Type B pancreatic cell (in vitro differentiated cells): ENCODE measurements at places on chromosomes 13 and 19. TPM values are rescaled to one million over a fixed set of nuclear protein-coding genes. Genes with fewer than 3 reads are reported as not detected.
A peak's percentile ranks its signal among the peaks of the same experiment; 100 is the strongest.

GRCh38 chr13:95643936-95644598, 439 bp downstream of the DZIP1 start:
- peaks cover 16% of the 10 kb centered on the region for H3K27me3 ChIP-seq
- peak overlapping the region; percentile 95 for H3K4me3 ChIP-seq
- peaks cover 18% of the 10 kb centered on the region for H3K4me1 ChIP-seq
- no peak overlapping the region for H3K27ac ChIP-seq
- peak; percentile 83 for DNase-seq

DNA sequence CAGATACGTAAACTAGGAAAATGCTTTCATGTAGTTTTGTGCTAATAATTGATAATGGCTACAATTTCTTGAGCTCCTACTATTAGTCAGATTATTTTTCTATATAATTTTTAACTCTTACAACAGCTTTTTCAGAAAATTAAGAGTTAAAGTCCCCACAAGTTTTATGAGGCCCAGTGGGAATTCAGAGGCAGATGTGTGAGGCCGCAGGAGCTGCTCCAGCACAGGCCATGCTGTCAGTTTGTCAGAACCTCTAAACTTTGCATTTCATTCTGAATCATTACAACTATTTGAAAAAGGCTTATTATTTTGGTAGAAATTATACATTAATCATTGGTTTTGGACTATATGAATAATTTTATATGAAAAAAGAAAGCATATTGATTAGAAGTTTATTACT, 370.8 kb downstream of the MYO16 start:
- no peaks in the 10 kb centered on the region for H3K36me3 ChIP-seq
- no peaks in the 10 kb centered on the region for H3K27me3 ChIP-seq
- H3K27ac ChIP-seq, result no peak overlapping the region
- DNase-seq, result no peak
- no peaks in the 10 kb centered on the region for H3K4me1 ChIP-seq

DNA sequence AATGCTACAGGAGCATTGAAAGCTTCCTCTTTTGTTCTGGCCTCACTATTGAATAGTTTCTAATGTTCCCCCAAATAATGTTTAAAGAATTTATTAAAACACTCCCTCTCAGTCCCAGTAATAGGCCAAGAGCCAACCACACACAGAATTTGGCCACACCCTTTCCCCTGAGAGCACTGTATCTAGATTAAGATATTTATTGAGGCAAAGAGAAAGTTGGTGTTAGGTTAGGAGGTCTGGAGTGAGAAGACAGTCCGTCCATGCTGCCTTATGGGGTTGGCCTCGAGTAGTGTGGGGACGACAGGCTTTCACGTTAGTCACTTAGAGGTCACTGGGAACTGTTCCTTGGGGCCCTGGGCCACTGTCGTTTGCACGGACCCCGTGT, 122.9 kb upstream of the RNF113B start:
- H3K4me3 ChIP-seq, result no peak overlapping the region
- no peak for DNase-seq
- H3K4me1 ChIP-seq, result peaks cover 74% of the 10 kb centered on the region
- no peaks in the 10 kb centered on the region for H3K27me3 ChIP-seq
- peak overlapping the region; percentile 82 for H3K27ac ChIP-seq
- H3K36me3 ChIP-seq, result peaks cover 7% of the 10 kb centered on the region

- no peak overlapping the region for H3K27ac ChIP-seq
- H3K4me3 ChIP-seq, result no peak overlapping the region
- peaks cover 26% of the 10 kb centered on the region for H3K4me1 ChIP-seq
- no peaks in the 10 kb centered on the region for H3K36me3 ChIP-seq
Measured at GRCh38 chr13:43245374-43245964, 222.1 kb downstream of the DNAJC15 start.

DNA sequence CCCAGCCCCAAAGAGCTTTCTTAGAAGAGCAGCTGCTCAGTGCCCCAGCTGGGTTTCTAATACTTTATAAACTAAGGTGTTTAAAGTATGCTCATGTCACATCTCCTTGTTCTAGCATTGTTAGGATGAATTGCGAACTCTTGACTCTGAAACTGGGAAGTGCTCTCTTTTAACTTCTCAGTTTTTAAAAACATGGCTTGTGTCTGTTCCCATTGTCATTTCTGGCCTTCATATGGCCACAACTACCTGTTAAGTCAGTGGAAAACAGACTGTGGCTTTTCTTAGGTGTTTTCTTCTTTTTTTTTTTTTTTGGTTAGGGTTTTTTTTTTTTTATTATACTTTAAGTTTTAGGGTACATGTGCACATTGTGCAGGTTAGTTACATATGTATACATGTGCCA, 164.7 kb downstream of the KCNRG start:
- no peaks in the 10 kb centered on the region for H3K27me3 ChIP-seq
- H3K27ac ChIP-seq, result no peak overlapping the region
- H3K4me1 ChIP-seq, result no peaks in the 10 kb centered on the region
- no peaks in the 10 kb centered on the region for H3K36me3 ChIP-seq

GRCh38 chr19:44367024-44367423, 10.5 kb upstream of the ZNF112 start:
- DNase-seq, result no peak
- H3K27ac ChIP-seq, result no peak overlapping the region
- no peak overlapping the region for H3K4me3 ChIP-seq
- no peaks in the 10 kb centered on the region for H3K4me1 ChIP-seq
- no peaks in the 10 kb centered on the region for H3K36me3 ChIP-seq
- peaks cover 15% of the 10 kb centered on the region for H3K27me3 ChIP-seq

DNA sequence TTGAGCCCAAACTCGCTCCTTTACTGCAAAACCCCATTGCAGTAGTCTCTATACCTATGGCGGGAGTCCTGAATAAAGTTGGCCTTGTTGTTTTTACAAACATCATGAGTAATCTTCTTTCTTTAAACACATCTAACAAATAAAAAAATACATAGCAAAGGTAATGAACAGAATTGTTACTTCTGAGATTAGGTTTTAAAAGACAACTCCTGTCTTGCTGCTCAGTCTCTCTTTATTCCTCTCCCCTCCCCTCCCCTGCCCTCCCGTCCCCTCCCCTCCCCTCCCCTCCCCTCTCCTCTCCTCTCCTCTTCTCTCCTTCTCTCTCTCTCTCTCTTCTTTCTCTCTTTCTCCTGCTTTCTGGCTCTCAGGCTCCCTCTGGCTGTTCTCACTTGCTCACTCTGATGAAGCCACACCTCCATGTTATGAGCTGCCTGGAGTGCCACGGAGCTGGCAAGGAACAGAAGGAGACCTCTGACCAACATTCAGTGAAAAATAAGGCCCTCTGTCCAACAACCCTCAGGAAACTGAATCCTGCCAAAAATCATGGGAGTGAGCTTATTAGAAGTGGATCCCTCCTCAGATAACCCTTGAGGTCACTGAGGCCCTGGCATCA, 300.7 kb upstream of the MIR17HG start:
- no peaks in the 10 kb centered on the region for H3K36me3 ChIP-seq
- H3K4me1 ChIP-seq, result peaks cover 19% of the 10 kb centered on the region
- H3K4me3 ChIP-seq, result no peak overlapping the region
- DNase-seq, result no peak
- peaks cover 9% of the 10 kb centered on the region for H3K27me3 ChIP-seq

DNA sequence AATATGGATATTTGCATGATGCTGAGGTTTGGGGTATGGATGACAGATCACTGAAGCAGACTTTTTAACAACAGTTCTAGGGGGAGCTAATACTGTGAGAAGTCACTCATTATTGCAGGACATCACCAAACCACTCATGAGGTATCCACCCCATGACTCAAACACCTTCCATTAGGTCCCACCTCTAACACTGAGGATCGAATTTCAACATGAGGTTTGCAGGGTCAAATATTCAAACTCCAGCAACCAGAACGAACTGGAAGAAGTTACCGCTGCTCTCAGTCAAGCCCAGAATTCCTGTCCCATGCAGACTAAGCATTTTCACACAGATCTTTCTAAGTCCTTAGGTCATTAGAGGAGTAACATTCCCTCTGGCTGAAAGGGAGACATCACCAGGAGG, 758.9 kb downstream of the UQCRFS1 start:
- peaks cover 7% of the 10 kb centered on the region for H3K27me3 ChIP-seq
- DNase-seq, result no peak
- no peak overlapping the region for H3K4me3 ChIP-seq
- no peak overlapping the region for H3K27ac ChIP-seq
- no peaks in the 10 kb centered on the region for H3K36me3 ChIP-seq

DNA sequence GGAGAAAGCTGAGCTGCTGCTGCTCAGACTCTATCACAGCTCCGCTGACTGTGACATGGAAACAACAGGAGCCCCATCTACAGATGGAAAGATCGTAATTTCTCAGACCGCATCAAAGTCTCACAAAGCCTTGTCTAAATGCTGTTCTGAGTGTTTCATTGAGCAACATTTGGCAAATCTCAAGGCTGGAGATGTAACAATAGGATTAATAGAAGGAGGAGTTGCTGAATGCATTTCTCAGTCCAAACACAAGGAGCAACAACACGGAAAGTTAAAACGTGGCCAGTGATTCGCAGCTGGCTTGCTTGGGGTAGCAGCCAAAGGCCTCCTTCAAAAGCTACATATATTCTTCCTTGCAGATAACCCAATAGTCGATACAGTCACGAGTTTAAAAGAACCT, 55.7 kb downstream of the MRPL57 start:
- H3K27me3 ChIP-seq, result no peaks in the 10 kb centered on the region
- no peaks in the 10 kb centered on the region for H3K36me3 ChIP-seq
- H3K4me1 ChIP-seq, result peaks cover 10% of the 10 kb centered on the region
- no peak overlapping the region for H3K27ac ChIP-seq
- no peak overlapping the region for H3K4me3 ChIP-seq

The CCDC8 gene
- total RNA-seq, result 22.1 and 29.3 TPM in 2 replicates

The C5AR2 gene
- total RNA-seq, result 0.07 TPM in 1 of 2 replicates, not detected in the other

The NLRP11 gene
- total RNA-seq, result not detected in 2 replicates

The ADM5 gene
- total RNA-seq, result 1.7 and 3.2 TPM in 2 replicates

The PRSS57 gene
- not detected in 2 replicates for total RNA-seq

The CIC gene
- 44.8 and 70.3 TPM in 2 replicates for total RNA-seq
